ENCODE measurements at places on chromosomes 4 and X.

DNA sequence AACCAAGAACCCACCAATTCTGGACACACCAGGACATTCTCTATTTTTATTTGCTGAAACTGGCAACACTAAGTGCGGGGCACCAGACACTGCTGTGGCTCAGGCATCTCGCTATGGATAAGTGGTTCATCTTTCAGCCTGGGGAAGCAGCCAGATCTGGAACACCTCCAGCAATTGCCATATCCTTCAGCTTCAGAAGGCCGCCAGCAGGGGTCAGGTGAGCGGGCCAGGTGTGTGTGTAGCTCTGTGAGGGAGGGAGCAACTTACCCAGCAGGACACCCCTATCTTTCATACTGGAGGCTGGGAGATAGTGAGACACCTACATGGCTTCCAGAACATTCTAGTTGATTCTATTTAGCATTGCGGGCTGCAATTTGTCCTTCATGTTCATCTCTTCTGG, 57.0 kb upstream of the GBA3 start:
- no peak for DNase-seq

DNA sequence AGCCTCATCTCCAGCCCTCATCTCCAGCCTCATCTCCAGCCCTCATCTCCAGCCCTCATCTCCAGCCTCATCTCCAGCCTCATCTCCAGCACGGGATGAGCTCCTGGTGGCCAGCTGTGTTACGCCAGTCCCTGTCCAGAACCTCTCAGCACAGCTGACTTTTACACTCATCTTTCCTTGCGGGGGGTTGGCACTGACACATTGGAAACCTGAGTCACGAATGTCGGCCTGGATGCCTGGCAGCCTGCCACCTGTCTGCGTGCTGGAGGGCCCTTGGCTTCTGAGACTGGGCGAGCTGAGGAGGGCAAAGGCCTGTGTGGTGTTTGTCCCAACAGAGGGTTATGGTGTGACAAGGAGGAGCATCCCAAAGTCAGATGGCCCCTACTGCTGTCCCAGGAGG, 66.1 kb upstream of the HGFAC start:
- no peak for DNase-seq

- no peak for DNase-seq
Measured at GRCh38 chrX:30589146-30589888, 11.8 kb upstream of the TASL start.

- DNase-seq = no peak
Measured at GRCh38 chrX:121987163-121987562, 939.8 kb downstream of the GLUD2 start.

DNA sequence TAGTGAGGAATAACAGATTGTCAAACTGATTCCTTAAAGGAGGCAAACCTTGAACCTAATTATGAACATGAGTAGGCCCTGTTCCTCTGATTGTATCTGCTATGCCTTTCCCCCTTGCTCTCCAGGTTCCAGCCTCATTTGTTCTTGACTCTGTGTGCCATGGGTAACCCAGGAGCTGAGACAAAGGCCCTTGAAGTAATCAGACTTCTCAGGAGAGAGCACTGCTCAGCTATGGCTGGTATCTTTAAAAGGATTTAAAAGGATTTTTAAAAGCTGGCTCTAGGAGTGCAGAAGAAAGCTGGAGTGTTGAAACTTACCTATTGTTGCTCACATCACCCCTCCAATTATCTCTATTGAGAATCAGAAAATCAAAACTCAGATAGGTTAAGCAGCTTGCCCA, 1565.5 kb upstream of the AGA start:
- no peak for DNase-seq

GRCh38 chr4:183906739-183907651, 1.9 kb downstream of the STOX2 start:
- peak; percentile 53 for DNase-seq

GRCh38 chrX:1591863-1592469, 562 bp downstream of the AKAP17A start:
- no peak for DNase-seq

Data from putamen (tissue), 1 donor.